Kidney capillary endothelial cell (primary cell): ENCODE measurements at places on chromosomes 16 and 17.
A peak's percentile ranks its signal among the peaks of the same experiment; 100 is the strongest.

GRCh38 chr16:90053902-90054500 lies 23.1 kb downstream of the PRDM7 start:
- no peak for DNase-seq

GRCh38 chr16:2056077-2056476 lies 8.3 kb downstream of the TSC2 start:
- DNase-seq, result no peak

DNA sequence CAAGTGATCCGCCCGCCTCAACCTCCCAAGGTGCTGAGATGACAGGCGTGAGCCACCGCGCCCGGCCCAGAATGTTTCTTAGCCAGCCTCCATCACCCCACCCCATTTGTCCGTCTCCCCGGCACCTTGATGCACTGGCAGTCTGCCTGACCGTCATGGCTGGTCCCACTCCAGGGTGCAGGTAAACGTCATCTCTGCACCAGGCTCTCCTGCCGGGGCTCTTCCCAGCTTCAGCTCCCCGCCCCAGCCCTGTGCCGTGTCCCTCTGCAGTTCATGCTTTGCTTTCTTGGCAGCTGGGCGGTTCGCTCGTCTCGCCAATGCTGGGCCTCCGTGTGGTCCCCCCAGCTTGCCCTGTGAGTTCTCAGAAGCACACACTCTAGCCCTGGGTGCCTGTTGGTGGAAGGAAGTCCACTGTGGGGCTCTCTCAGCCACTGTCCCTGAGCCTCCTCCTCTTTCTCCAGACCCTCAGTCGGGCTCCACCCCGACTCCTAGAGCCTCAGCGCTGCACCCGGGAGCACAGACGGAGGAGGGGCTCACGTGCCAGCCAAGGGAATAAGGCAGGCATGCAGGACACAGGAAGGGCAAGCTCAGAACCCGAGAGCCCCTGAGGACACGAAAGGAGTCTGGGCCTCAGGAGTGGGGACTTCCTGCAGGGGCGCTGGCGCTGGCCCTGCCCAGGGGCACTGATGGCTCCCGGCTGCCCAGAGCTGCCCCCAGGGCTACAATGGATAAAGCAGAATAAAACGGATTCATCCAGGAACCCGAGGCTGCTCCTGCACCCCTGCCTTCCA lies 12.0 kb downstream of the HS3ST6 start:
- DNase-seq, result no peak

DNA sequence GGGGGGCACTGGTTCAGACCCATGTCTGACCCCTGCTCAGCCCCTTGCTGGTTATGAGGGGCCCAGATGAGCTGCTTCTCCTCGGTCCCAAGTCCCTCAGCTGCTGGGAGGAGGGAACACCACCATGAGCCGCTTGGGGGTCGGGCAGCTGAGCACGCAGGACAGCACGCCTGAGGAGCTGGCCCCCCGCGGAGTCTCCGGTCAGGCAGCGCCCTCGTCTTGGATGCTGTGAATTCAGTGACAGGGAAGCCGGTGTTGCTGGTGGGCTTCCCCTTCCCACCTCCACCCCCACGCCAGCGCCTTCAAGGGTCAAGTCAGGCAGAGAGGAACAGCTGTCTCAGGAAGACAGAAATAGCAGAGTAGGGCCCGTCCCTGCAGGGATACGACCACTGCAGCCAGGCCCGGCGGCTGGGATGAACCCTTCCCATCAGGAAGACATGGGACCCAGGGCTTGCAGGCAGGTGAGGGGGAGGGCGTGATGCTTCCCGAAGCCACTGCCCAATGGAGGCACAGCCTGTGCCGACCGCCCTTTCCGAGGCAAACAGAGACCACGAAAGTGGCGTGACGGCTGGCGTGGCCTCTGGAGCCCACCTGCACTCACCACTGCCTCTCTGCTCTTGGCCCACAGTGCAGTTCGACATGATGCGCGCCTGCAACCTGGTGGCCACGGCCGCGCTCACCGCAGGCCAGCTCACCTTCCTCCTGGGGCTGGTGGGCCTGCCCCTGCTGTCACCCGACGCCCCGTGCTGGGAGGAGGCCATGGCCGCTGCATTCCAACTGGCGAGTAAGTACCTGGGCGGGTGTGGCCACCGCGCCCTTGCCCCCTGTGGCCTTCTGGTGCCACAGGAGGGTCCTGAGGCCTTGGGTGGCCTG lies 8.1 kb downstream of the TMEM204 start:
- no peak for DNase-seq

- no peak for DNase-seq
Observed at GRCh38 chr17:17313350-17313991, 10.3 kb downstream of the NT5M start.

DNA sequence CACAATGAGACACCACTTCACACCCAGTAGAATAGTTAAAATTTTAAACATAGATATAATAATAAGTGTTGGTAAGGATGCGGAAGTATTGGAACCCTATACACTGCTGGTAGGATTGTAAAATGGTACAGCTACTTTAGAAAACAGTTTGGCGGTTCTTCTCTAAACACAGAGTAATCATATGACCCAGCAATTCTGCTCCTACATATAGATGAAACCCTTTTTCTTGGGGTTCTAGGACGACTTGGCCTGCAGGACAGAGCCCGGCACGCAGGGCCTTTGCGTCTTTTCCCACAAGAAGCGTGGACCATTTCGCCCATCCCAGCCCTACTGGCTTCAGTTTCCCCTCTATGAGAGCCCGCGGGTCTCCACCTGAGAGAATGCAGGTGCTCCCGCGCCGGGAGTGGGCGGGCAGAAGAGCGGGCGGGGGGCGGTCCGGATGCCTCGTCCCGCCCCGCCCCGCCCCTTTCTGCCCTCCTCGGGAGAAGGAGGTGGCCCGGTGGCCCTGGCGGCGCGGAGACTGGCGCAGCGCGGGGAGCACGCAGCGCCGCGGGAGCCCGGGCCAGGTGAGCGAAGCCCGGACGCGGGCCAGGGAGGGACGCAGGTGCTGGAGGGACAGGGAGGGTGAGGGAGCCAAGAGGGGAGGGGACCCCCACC lies at the start of gene SDR42E2:
SDR42E2 (plus strand) TSS at position 508 of the 657 bp plus-strand sequence. CDS start 3,077 bp downstream, outside the sequence.
- no peak for DNase-seq

DNA sequence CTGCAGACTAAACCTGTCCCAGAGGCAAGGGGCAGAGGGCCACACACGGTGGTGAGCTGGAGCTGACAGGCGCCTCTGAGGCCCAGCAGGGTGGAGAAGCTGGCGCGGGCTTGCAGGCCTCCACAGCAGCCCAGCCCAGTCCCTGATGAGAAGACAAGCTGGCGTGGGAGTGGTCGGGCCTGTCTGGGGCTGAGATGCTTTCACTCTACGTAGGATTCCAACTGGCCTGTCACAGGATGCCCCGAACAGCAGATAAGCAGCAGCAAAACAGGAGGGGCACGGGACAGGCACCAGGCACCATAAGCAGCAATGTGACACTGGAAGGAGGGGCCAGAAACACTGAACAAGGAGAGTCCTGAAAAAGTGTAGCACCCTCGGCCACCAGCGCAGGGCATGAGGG lies 40.1 kb downstream of the PEMT start:
- no peak for DNase-seq

GRCh38 chr16:67296420-67296819 lies 17.1 kb downstream of the PLEKHG4 start:
- no peak for DNase-seq

DNA sequence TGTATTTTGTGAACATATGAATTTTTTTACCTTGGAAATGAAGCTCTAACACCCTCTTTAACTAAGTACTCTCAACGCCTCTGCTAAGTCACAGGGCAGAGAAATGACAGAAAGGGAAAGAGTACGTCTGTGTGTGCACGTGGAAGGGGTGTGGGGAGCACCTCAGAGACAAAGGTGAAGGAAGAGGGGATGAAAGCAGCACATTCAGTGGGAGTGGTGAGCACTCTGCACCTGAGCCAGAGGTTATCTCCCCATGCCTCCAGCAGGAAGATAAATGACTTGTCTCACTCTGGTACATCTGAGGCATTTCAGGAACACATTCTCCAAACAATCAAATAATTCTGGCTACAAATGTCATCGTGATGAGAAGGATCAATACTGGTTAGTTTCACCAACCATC lies 15.0 kb downstream of the GNA13 start:
- DNase-seq, result no peak

DNA sequence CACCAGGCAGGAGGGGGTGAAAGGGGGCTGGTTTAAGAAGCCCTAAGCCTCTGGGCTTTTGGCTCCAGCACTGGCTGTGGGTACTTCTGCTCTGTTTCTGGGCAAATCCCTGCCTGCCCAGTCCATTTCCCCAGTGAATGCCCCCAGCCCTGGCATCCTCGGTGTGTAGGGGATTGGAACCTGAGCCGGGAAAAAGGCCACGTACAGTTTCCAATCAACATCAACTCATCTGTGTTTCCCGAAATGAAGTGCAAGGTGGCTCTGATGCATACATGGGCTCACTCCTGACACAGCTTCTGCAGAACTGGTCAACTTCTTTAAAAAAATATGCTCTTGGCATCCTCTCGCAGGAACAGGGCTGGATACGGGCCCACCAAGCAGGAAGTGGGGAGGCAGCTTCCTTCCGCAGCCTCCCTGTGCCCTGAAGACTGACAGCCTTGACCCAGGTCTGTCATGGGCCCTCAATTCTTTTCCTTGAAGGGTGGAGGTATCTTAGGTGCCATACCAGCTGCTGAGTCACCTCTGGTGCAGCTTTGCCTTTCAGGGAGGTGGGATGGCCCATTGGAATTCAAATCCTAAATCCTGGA lies 73.3 kb downstream of the N4BP1 start:
- peak; percentile 56 for DNase-seq

DNA sequence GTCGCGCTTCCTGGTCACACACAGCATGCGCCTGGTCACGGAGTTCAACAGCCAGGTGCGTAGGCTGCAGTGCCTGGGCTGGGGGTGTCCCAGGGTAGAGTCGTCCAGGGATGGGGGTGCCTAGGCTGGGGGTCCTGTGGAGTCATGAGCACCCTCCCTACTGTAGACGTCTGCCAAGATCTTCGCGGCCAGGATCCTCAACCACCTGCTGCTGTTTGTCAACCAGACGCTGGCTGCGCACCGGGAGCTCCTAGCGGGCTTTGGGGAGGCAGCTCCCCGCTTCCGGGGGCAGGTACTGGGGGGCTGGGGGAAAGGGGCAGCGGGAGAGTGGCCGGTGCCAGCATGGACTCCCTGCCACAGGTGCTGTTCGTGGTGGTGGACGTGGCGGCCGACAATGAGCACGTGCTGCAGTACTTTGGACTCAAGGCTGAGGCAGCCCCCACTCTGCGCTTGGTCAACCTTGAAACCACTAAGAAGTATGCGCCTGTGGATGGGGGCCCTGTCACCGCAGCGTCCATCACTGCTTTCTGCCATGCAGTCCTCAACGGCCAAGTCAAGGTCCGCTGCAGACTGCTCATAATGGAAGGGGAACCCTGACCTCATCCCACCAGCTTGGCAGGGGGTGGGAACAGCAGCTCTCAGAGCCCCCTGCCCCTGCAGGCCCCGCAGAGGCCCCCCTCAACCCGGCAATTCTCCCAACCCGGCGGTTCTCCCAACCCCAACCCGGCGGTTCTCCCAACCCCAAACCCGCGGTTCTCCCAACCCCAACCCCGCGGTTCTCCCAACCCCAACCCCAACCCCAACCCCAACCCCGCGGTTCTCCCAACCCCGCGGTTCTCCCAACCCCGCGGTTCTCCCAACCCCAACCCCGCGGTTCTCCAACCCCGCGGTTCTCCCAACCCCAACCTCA lies 2.4 kb downstream of the PDIA2 start:
- no peak for DNase-seq
